GM12864 (cell line): ENCODE measurements at places on chromosomes 5 and 9.
A peak's percentile ranks its signal among the peaks of the same experiment; 100 is the strongest.

- DNase-seq, result no peak
Measured at GRCh38 chr5:154157483-154158378, 32.8 kb upstream of the GALNT10 start.

DNA sequence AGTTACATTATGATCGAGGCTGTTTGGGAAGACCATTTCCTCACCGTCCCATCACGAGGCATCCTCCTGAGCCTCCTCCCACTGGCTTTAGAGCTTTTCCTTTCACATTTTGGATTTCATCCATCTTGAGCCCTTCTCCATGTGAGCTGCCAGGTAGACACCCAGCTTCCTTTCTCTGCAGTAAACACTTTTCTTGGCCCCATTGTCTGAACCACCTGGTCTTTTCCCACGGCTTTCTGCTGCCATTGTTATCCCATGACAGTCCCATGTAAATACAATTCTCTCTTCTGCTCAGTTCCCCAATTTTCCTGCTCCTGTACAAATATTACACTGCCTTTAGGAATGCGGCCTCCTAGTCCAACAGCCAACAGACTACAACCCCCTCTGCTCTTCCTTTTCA lies 24.1 kb downstream of the UBE2QL1 start:
- no peak for DNase-seq

DNA sequence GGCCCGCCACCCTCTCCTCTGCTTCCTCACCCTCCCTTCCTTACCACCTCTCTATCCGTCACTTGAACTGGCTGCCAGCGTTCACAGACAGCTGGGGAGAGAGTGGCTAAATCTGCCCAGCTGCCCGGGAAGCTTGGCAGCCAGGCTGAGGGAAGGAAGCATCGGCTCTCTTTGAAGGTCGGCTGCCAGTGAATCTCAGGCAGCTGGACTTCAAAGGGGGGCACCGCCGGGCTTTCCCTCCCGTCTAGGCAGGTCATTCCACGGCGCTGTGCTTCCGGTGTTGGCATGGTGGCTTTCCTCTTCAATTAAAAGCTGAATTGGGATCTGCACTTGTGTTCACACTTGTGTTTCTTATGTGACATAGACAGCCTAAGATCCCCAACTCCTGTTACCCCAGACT lies 174.0 kb downstream of the GDNF start:
- DNase-seq, result no peak

DNA sequence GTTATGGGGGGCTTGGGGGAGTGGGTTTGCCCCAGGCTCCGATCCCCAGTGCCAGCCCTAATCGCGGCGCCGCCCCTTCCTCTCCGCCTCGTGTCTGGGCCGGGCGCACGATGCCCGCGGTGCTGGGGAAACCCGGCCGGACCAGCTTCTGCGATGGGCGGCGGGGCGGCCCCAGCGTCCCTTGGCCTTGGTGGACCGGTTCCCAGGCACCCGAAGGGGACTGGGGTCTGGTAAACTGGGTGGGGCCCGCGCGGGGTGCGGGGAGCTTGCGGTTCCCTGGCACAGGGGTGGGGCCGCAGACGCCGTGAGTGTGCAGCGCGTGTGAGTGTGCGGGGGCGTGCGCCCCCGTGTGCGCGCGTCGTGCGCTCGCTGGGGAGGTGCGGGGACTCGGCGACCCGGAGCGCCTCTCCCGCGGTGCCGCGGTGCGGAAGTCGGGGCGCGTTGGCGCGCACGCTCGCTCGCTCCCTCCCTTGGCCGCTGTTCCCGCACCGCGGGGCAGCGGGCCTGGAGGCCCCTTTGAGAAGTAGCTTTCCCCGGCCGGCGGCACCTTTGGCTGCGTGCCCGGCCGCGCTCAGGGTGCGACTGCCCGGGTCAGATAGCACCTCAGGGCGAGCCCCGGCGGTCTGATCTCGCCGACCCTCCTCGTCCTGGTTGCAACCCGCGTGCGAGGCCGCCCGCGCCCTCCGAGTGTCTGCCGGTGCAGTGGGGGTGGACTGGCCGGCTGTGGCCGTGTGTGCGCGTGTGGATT lies 568 bp downstream of the MACIR start:
- DNase-seq, result no peak

DNA sequence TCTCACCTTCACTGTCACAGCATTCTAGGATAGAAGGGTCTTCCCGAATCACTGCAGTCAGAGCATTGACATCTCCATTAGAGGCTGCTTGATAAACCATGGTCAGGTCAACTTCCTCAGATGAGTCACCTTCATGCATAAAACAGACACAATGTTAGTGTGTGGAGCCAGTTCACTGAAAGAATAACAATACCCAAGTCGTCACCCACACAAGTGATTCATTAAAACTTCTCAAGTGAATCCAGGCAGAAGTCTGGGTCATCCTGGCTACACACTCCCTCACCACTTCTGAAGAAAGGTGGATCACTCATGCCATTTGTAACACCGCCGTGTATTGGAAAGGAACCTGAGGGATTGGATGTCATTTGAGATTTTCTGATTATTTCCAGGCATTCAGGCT lies 49.6 kb downstream of the ANKRD55 start:
- no peak for DNase-seq

DNA sequence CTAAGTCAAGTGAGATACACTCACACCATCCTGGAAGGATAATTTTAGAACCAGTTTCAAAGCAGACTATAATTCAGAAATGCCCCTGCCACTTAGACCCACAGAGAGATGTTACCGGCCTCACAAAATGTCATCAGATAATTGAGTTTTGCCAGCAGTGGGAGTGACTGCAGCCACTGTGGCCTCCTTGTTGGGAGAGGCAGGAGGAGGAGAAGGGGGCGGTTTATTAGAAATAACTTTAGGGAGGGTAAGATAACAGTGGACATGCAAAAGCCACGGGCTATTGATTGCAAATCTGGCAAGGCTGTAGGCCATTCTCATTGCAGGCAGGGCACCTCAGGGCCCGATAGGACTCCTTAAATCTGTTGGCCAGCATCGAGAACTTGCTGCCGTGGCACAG lies 13.4 kb downstream of the GRXCR2 start:
- no peak for DNase-seq

GRCh38 chr5:112004867-112005622 lies 248.1 kb upstream of the NREP start:
- no peak for DNase-seq

DNA sequence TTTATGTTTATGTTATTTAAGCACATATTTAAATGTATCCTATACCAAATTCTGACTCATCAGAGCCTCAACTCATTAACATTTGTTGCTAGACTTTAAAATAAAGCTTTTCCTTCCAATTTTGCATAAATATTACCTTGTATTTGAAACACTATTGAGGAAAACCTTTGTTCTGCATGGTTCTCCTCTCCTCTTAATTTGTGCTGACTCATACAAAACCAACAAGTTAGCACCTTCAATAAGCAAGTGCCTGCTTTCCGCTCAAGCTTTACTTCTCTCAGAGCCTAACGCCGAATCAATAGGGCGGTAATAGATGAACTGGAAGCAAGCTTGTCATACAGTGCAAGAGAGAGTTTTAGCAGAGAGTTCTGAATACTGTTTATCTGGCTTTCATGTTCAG lies 7.9 kb downstream of the AMACR start:
- DNase-seq, result no peak

GRCh38 chr5:114477816-114478334 lies 116.0 kb downstream of the KCNN2 start:
- no peak for DNase-seq

- DNase-seq, result no peak
Measured at GRCh38 chr5:56195016-56195415, 38.1 kb downstream of the ANKRD55 start.

GRCh38 chr9:83523684-83524083 lies 14.5 kb downstream of the FRMD3 start:
- no peak for DNase-seq

GRCh38 chr9:21711504-21711903 lies 90.9 kb upstream of the MTAP start:
- no peak for DNase-seq

DNA sequence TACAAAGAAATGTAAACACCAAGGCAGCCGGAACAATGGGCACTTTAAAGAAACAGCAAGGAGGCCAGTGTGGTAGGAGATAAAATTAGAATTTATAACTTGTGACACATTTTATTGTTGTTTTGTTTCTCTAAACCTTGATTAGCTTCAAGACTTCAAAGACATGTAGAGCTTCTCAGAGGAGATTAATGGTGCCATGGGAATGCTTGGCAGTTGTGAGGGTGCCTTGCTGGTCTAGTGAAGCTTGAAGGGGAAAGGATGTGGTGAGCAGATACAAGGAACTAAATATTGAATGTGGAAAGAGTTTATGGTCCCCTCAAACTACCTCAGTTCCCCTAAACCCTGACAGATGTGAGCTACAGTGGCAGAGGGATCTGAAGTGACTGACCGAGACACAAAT lies 322.4 kb upstream of the ADAMTS16 start:
- no peak for DNase-seq

DNA sequence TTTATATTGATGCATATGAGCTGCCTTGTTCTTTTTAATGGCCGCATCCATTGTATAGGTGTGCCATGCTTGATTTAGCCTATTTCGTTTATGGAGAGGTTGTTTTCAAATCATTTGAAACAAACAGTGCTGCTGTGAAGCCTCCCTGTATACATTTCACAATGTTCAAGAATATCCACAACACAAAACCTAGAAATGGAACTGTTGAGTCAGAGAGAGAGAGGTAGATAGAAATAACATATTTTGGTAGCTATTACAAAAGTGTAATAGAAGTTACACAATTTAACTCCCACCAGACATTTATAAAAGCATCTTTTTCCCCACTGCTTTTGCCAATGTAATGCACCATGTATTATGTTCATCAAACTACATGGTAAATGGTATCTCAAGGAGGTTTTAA lies 82.0 kb downstream of the FRMD3 start:
- DNase-seq, result no peak

DNA sequence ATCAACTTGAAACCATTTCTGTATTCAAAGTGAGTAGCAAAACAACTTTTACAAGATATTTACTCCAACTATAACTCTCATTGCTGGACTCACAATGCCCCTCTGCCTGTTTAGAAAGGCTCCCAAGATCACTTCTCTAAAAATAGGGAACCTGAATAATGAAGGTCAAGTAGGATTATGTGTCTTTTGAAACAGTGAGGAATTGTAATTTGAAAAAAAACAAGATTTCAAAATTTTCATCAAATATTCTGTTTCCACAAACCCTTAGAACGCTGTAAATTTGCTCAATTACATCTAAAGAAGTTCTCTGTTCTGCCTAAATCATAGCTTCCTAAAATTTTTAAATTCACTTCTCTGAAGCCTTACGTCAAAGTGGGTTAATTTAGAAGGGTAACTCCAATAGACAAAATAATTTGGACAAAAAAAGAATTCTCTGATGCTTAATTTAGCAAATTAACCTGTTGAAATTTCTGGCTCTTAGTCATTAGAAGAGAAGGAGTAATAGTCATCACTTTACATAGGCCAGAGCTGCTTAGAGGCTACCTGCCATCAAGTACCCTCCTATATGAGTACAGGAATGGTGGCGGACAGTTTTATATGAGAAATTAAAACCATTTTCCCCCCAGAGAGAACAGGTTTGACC lies 4.0 kb downstream of the ELL2 start:
- DNase-seq, result no peak

DNA sequence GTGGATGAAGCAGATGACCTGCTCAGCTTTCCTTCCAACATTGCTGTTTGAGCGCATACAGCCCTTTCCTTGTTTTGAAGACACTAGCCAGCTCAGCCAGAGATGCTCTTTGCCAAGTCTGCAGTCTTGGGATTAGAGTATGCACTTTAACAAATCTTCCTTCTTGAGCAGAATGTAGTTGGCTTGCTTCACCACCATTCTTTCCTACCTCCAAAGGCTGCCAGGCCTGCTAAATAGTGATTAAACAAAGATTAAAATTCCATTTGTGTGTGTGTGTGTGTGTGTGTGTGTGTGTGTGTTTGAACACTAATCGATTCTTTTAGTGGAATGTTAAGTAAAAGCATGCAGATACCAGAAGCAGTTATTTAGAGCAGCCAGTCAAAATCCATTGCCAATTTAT lies 97.6 kb downstream of the GALNT10 start:
- no peak for DNase-seq

DNA sequence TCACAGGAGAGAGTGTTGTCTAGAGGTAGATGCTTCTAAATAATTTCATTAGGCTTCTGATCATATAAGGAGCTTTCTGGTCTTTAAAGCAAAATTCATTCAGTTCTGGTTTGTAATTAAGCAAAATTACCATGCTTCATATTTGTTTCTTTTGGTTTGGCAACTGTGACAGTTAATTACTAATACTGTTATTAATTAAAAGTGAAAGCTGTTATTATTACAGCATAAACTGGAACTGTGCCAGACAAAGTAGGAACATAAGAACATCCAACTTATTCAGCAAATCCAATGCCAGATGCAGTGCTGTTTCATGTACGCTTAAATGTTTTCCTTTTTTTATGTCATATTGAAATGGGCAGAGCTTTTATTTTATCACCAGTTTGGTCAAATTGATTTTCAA lies 70.4 kb upstream of the DAB2 start:
- DNase-seq, result no peak

- DNase-seq, result no peak
Measured at GRCh38 chr9:209143-209758, 5.4 kb upstream of the DOCK8 start.

GRCh38 chr9:91395553-91396471 lies 27.8 kb downstream of the NFIL3 start:
- DNase-seq, result peak; percentile 64

GRCh38 chr9:78363221-78363620 lies 66.3 kb downstream of the PSAT1 start:
- no peak for DNase-seq

GRCh38 chr9:28714188-28714587 lies 1140.9 kb upstream of the C9orf72 start:
- DNase-seq, result no peak

DNA sequence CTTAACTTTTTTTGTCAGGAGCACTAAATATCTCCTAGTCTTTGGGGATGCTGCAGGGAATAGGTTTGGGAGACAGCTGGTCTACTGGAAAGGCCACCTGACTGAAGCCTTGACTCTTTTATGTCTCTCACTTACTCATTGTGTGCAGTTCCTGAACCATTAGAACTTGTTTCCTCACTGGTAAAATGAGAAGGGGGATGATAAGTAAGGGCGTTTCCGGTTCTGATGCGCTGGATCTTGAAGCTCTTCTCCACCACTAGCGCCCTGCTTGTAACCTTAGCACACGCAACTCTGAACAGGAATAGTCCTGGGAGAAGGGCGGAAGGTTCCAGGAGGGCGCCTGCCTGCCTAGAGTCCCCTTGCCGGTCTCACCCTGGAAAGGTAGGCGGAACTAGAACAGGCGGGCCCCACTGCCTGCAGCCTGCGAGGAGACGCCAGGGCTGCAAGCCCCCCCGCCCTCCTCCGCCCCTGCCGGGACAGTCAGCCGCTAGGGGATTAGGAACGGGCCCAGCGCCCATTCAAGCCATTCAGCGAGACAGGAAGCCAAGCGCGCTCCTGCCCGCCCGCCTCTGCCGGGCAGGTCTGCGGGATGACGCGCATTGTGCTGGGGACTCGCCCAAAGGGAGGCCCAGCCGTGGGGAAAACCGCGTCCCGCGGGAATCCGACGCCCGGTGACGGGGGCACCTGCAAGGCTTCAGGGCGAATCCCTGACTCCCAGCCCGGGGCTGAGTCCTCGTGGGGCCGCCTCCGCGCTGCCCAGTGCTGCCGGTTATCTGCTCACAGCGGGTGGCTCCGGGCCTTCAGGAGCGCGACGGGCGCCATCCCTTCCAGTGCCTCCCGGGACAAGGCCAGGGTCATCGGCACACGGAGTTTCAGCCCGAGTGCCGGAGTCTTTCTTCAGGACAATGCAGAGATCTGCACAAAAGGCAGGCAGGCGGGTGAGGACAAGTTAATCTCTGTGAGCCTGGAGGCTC lies 44.0 kb upstream of the XPA start:
- DNase-seq, result no peak

GRCh38 chr9:784202-784601 lies 57.3 kb upstream of the DMRT1 start:
- DNase-seq, result no peak
